Mononuclear cell (primary cell): ENCODE measurements at places on chromosomes 1 and 21. TPM values are rescaled to one million over a fixed set of nuclear protein-coding genes. Genes with fewer than 3 reads are reported as not detected.

OBSCN gene
- 26.3 TPM for total RNA-seq

CD58 gene
- total RNA-seq, result 53.7 TPM

C1QA gene
- total RNA-seq, result 6.1 TPM

NBPF6 gene
- not detected for total RNA-seq

SAMSN1 gene
- 149 TPM for total RNA-seq

RGS16 gene
- total RNA-seq, result 4.3 TPM
